Endothelial cell (in vitro differentiated cells): ENCODE measurements at places on chromosomes 3 and 15. TPM values are rescaled to one million over a fixed set of nuclear protein-coding genes. Genes with fewer than 3 reads are reported as not detected.

DNA sequence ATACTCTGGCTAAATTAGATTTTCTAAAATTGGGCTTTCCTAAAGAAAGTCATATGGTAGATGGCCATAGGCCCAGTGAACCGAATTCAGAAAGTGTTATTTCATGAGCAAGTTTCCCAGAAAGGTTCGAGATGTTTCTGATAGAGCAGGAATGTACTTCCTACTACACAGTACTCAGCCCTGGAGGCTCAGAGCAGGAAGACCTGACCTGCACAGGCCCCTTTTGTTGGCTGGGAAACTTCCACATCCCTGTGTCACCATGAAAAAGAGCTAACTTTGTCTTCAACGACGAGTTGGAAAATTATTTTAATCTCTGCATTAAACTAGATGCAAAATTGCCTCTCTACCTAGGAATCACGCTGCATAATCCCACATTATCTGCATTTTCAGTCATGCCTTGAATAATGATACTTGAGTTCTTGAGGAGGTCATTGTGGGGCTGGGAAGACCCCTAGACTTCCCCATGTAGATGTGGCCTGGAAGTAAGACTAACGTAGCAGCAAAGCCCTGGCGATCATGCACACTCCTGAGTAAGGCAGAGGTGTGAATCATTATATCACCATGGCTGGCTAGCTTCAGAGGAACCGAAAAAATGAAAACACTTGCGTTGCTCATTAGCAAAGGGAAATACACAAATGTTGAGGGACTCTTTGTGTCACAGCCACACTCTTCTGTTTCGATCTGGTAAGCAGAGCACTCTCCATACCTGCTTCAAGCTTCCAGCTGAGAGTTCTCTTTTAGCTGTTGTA is 47.1 kb downstream of the CMTM7 start:
- no peak for DNase-seq

DNA sequence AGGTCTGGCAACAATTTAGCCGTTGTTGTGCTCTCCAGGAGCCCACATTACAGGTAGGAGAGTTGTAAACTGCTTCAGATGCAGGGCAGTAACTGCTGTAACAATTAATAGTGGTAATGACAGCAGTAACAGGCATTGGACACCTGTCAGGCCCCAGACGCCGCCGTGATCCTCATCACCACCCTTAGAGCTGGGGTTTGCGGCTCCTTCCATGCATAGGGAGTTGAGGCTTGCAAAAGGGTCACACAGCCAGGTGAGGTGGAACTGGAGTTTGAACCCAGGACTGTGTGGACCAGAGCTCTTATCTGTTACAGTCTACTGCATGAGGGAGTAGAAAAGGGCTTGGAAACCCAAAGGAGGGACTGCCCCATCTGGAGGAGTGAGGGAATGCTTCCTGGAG is 26.8 kb upstream of the NR2C2 start:
- no peak for DNase-seq

DNA sequence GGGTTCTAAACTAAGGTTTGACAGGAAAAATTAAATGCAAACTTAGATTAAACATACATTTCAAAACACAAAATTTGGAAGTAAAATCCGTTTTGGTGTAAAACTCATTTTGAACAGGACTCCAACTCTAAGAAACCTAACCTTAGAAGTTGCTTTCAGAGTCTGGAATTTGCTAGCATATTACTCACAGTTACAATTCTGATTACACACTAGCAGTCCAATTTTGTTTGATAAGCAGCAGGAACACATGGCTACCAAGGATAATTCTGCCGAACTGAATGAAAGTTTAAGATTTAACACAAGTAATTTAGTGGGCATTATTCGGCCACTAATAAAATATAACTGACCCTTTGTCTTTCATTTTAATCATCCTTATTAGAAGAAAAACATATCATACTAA is 49.6 kb downstream of the FRMD5 start:
- no peak for DNase-seq

DNA sequence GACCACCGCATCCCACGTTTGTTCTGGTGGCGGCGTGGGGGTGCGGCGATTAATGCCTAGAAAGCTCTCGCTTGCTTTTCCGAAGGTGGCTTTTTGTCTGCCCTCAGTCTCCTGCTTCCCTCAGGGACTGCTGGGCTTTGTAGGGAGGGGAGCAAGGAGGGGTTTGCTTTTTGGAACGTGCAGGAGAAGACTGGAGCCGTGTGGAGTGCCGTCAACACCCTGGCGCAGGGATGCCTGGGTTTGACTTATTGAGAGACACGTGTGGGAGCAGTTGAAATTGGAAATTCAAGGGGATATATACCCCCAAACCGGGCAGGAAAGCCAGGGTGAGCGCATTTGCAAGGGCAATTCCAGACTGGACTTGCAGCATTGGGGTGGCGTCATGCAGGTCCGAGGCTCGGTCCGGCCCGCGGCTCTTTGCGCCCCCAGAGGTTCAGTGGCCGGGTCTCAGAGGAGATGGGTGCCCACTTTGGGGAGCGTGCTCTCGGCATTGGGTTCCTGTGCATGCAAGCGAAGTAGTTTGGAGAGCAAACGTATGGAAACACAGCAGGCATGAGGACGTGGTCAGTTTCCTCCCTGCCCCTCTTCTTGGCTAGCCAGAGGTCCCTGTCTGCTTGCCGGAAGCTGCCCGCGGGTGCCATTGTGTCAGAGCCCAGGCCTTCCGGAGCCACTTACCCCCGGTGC is 2.1 kb downstream of the EPHB1 start:
- DNase-seq, result peak; percentile 35

GRCh38 chr15:85430406-85431204 is 50.2 kb downstream of the AKAP13 start:
- DNase-seq, result no peak

GRCh38 chr3:62968128-62968527 is 92.9 kb upstream of the CADPS start:
- no peak for DNase-seq

CD47 gene
- total RNA-seq, result 89.6 TPM
